Activated CD4-positive, alpha-beta memory T cell treated with anti-CD3 and anti-CD28 coated beads, Interleukin-2, amount 10 ng/mL, durations not matched to agents 7 days and 5 days (primary cell): ENCODE measurements at places on chromosomes 13 and 19. TPM values are rescaled to one million over a fixed set of nuclear protein-coding genes. Genes with fewer than 3 reads are reported as not detected.

DNA sequence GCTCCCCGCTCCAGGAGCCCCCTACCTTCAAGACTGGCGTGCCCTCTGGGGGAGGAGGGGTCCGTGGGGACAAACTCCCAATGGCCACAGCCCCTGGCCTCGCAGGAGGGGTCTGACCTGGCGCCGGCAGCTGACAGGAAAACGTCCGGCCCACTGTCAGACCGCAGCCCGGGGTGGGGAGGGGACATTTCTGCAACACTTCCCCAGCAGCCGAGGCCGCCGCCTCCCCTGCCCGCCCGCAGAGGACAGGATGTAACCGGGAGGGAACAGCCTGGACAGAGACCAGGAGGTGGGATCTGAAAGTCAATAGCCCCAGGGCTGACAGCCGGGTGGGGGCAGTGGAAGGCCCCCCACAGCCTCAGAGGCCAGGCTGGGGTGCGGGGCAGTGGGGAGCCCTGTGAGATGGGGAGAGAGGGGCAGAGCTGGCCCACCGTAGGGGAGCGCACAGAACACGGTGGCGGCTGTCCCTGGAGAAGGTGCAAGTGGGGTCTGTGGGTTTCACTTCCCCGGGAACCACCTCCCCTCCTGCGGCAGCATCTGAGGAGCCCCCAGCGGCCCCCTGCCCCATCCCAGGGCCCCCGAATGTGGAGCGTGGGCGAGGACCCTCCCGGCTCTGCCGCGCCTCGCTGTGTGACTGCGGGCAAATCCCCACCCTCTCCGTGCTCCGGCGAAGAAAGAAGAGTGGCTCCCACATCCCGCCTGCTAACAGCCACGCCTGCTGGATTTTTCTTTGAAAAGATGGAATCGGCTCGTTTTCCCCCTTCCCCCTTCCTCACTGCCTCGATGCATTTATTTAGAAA lies at the start of gene PEAK3:
PEAK3 (minus strand) TSS at position 114 of the 800 bp plus-strand sequence. CDS start 1,244 bp downstream, outside the sequence.
- peak; percentile 65 for DNase-seq

DNA sequence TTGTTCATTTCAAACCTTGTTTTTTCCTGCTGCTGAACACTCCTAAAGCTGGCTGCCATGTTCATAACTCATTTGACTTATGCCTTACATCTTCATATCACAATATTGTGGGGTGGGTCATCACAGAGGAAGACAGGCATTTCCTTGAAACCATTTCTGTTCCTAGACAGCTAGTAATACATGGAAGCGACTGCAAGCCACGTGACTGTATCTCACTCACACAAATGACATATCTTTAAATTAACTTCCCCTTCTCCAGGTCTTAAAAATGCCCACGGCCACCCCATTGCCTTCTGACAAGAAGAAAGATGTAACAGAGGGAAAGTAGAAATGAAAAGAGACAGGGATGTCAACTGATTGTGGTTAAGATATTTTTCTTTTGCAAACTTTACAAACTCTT lies 236.8 kb downstream of the LMO7 start:
- DNase-seq = no peak

DNA sequence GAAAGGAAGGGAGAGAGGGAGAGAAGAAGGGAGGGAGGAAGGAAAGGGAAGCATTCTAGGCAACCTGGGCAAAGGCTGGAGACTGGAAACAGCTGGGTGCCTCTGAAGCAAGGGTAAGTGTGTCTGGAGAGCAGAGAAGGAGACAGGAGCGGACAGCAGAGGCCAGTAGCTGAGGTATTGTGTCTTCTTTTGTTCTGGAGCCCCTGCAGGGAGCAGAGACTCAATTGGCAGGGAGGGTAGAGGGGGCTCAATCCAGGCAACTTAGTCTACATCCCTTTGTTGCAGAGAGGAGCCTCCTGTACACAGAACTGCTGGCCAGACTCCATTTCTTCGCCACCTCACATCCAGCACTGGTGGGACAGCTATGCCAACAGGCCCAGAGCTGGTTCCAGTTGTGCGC lies 53.2 kb downstream of the NWD1 start:
- no peak for DNase-seq

GRCh38 chr13:42409075-42409474 lies 137.1 kb downstream of the AKAP11 start:
- DNase-seq = no peak

- no peak for DNase-seq
Measured at GRCh38 chr19:51359294-51359693, 6.9 kb downstream of the ETFB start.

- no peak for DNase-seq
Measured at GRCh38 chr19:36152019-36152351, 262 bp downstream of the COX7A1 start.

GRCh38 chr13:68976287-68976686 lies 1131.3 kb upstream of the ATXN8OS start:
- DNase-seq = no peak

DNA sequence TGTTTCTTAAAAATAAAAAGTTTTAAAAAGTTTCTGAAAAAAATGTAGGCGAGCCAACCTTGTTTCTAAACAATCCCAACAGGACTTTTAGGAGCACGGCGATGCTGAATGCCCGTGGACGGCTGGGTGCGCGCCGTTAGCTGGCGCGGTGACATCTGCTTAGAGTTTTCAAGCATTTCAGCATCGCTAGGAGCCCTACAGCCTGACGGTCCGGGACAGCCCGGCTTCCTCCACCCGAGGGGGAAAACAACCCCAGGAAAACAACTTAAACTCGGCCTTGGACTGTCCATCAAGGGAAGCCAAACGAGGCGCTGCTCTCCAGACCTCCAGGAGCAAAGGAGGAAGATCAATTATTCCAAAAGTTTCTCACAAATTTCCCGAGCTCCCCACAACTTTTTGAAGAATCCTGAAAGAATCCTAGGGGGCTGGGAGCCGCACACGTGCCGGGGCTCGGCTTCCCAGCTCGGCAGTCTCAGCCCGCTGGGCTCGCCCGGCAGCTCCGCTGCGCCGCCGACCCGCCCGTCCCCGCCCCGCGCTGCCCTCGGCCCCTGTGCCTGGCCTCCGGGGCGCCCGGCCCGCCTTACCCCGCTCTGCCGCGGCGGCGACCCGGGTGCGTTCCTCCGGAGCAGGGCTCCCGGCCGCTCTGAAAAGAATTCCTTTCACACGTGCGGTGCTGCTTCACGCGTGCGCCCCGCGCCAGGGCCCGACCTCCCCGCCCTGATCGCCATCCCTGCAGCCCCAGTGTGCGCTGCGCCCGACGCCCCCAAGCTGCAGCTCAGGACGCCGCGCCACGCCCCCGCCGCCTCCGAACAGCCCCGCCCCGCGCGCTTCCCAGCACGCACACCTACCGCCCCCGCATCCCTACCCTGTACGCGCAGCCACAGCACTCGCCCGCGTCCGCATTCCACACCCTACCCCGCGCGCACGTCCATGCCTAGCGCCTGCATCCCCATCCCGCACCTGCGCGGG lies at the start of gene GJA3:
GJA3 (minus strand) TSS at position 747 of the 969 bp plus-strand sequence. CDS start 17,764 bp downstream, outside the sequence.
- peak; percentile 48 for DNase-seq

DNA sequence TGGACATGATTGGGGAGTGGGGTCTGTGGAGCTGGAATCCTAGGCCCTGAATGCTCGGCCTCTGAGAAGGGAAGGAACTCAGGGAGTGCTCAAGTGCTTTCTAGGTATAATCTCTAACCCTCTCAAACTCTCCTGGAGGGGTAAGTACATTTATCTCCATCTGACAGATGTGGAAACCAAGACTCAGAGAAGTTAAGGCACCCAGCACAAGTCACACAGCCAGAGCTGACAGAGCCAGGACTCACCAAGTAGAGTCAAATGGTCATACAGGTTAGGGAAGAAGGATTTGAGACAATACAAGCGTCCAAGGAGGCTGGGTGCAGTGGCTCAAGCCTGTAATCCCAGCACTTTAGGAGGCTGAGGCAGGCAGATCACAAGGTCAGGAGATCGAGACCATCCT lies 12.9 kb upstream of the LYPD3 start:
- no peak for DNase-seq

DNA sequence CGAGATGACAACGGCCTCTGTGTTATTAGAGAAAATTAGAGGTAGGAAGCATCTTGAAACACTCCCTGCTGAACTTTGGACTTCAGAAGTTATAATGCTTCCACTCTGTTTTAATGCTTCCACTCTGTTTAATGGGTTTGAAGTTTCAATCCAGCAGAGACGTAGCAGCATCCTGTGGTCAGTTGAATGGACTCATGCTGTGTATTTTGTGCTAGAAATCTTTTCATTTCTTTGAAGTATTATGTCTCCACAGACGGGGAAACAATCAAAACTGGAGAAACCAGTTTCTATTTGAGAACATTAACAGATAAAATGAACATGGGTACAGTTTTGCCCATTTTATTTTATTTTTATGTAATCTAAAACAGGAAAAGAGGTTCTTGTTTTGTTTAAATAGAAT lies 1736.2 kb downstream of the SLITRK5 start:
- no peak for DNase-seq

- DNase-seq = no peak
Measured at GRCh38 chr13:50979187-50979586, 69.6 kb downstream of the RNASEH2B start.

DNA sequence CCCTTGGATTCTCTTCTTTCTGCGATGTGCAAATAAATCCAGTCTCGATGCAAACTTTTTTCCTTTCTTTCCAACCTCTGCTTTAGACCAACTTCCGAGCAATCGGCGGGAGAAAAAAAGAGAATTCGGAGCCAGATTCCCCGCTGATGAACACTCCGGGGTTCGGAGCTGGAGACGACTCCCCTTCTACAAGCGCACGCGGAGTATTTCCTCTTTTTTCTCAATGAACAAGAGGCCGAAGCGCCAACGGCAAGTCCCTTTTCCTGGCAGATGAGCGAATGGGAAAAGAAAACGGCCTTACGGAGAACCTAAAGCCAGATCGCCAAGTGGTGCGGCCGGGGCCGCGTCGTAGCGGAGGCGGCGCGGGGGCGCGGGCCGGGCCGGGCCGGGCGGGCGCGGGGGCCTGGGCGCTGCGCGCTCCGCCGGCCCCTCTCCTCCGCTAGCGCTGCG lies 250 bp downstream of the SPRY2 start:
- DNase-seq = no peak

GRCh38 chr13:48431431-48431830 lies 18.5 kb upstream of the LPAR6 start:
- DNase-seq = no peak

GRCh38 chr19:44658069-44658733 lies 13.1 kb upstream of the CEACAM19 start:
- DNase-seq = no peak

Gene CLN5
- 15.6 TPM for total RNA-seq

Gene CGB2
- total RNA-seq = not detected

Gene ZNF616
- total RNA-seq = 8.5 TPM

Gene GIPR
- total RNA-seq = 11.4 TPM

Gene S1PR4
- 275 TPM for total RNA-seq

Gene LPAR6
- 100 TPM for total RNA-seq

Gene BEST2
- not detected for total RNA-seq

Gene SLC7A9
- 0.20 TPM for total RNA-seq

Gene VPS36
- 43.4 TPM for total RNA-seq

Gene KLHL1
- not detected for total RNA-seq
